ENCODE measurements at places on chromosomes 6 and 20. TPM values are rescaled to one million over a fixed set of nuclear protein-coding genes. Genes with fewer than 3 reads are reported as not detected.

The NRSN1 gene
- polyA plus RNA-seq = 0.05 TPM

The HLA-DRA gene
- polyA plus RNA-seq = 35.3 TPM

DNA sequence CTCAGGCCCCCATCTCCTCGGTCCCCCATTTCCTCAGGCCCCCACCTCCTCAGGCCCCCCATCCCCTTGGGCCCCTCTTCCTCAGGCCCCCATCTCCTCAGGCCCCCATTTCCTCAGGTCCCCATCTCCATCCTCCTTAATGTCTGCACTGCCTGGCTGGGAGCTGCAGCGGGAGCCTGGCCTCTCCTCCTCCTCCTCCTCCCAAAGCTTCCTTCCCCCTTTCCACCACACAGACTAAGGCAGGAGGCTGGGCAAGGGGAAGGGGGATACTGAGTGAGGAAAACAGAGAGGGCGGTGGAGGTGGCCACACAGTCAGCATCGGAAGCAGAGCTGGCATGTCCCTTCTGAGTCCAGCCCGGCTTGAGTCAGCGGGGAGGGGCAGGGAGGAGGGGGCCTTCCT is 122.6 kb upstream of the RPS6KA2 start:
- no peak for DNase-seq

- DNase-seq = no peak
Measured at GRCh38 chr6:56742122-56742791, 99.6 kb upstream of the DST start.

DNA sequence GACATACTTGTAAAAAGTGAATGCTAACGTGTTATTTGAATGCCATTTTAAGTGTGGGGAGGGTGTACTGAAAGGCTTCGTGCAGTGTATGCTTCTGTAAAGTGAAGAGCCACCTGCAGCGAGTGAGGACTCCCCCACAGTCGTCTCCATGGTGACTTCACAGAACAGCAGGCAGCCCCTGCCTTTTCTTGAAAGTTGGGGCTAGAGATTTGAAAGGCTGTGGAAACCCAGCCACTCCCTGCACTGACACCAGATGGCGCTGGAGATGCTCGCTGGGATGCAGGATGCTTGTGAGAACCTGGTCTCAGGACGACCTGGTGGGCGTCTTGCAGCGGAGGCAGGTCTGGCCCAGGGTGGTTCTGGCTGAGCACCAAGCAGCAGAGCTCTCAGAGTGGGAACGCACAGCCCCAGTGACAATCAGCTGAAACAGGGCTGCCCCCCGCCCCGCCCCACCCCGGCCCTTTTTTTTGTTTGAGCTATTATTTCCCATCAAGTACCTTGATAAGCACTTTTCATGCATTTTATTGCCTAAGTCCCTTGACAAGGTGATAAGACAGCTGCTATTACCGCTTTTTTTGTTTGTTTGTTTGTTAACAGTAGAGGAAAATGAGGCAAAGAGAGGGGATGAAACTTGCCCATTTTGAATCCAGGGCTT is 150.3 kb downstream of the SYCP2 start:
- DNase-seq = peak; percentile 35

- peak; percentile 90 for DNase-seq
Measured at GRCh38 chr6:33208091-33208967, at the start of gene RING1. Gene RING1, plus strand, starts transcription at chr6:33208500. Its CDS starts 323 bp downstream, at chr6:33208823.

GRCh38 chr6:129542705-129543104 is 167.3 kb downstream of the ARHGAP18 start:
- no peak for DNase-seq

GRCh38 chr6:45586216-45587171 is 208.8 kb upstream of the SUPT3H start:
- no peak for DNase-seq

GRCh38 chr20:22285555-22285954 is 298.8 kb downstream of the FOXA2 start:
- DNase-seq = no peak

DNA sequence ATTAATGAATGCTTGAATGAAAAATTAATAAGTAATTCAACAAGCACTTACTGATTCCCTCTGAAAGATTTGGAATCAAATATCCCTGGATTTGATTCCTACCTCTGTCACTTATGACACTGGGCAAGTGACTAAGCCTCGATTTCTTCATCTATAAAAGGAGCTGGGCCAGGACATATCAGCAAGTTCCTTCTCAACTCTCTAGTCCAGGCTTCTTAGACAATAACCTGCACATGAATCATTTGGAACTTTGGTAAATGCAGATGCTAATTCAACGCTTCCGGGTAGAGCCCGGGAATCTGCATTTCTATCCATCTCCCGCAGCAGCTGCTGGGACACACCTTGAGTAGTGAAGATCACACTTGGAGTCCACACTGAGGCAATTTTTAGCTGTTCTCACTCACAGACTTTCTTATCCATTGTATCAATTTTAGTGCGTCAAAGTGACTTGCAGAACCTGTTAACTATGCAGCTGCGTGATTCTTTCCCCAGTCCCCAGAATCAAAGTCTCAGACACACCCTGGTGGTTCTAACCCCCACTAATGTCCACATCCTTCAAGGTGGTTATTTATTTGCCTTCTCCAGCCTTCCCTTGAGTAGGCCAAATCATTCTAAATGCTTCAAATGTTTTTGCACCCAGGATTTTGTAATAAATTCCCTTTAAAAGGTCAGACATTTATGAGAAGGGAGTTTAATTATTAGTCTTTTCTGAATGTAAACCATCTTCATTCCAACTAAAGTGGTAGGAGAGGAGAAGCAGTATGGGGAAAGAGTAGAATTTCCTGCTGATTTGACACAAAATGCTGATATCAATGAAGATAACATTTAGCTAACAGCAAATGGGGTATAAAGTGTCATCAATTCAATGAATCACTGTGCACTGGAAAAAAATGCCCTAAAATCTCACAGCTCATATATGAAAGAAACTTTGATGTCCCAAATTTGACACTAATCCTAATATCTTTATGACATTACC is 26.0 kb upstream of the CCND3 start:
- no peak for DNase-seq

All from psoas muscle (tissue), 8 donors.